ENCODE measurements at places on chromosomes 16 and 17.

- no peak for DNase-seq
Measured at GRCh38 chr16:27303256-27304100, 10.3 kb upstream of the IL4R start.

DNA sequence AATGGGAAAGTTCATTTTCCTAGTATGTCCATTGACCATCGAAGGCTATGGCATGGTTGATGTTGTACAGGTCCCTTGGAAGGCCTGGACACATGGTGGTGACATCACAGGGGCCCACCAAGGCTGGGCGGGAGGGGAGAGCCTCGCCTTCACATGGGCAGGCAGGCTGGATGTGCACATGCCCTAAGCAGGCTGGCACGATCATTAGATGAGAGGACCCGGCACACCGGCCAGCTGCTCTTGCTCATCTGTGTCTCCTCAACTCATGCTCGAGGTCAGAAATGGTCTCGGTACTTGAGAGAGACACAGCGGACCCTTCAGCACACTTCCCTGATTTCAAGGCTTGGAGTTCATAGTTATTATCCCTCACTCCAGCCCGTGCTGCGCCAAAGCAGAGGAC lies 416.9 kb upstream of the ZFHX3 start:
- no peak for DNase-seq

DNA sequence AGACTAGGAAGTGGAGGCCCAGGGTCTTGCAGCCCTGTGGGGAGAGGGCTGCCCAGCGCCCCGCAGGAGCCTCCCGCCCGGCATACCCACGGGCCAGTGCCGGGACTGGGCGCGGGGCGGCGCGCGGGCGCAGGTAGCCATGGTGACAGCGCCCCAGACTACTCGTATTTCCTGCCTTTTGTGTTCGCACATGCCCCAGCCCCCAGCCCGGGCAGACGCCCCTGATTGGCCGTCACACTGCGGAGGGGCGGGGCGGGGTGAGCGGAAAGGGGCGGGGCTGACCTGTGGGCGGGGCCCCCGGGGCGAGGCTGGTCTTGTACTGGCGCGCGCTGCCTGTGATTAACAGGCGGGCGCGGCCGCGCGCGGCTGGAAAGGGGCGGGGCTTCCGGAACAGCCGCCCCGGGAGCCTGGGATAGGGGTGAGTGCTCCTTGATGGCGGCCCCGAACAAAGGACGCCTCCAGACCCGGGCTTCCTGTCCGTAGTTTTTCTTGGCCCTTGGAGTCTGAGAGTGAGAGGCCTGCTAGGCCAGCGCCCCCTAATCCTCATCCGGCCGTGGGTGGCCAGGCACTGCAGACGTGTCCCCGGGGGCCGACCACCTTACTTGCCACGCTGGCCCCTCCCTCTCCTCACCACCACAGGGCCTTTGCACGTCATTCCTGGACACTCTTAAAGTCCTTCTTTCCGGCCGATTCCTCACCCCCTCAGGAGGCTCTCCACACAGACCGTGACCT lies 71.0 kb downstream of the RAI1 start:
- peak; percentile 88 for DNase-seq

GRCh38 chr16:5715155-5715554 lies 617.6 kb upstream of the EEF2KMT start:
- no peak for DNase-seq

- DNase-seq: no peak
Measured at GRCh38 chr17:7956228-7956965, 24.4 kb downstream of the CNTROB start.

- DNase-seq: no peak
Measured at GRCh38 chr17:77437017-77437416, 296.2 kb downstream of the SEC14L1 start.

GRCh38 chr17:36935671-36936454 lies 1.4 kb upstream of the LHX1 start:
- DNase-seq: no peak

DNA sequence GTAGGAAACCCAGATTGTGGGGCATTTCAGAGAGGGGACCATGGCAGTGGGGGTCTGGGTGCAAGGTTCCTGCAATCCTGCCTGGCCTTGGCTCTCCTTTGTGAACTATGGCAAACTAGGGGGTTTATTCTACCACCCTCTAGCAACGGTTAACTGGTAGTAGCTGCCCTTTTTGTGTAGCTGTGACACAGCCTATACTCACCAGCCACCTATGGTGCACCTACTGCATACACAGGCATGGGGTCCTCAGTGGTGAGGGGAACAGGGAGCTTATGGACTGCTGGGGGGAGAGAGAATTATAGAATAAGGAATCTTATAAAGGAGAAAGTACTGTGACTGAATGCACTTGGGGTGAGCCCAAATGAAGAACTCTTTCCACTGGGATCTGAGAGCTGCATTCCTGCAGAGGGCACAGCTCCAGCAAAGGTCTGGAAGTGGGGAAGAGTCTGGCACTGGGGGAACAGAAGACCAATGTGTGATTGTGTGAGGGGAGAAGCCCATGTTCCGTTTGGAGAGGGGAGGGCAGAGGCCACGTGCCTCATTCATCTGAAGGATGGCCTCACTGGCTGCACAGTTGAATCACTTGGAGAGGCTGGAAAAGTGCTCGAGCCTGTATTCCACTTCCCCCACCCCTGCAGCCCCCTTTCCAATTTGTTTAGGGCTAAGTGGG lies 2.1 kb downstream of the MT1X start:
- DNase-seq: no peak

GRCh38 chr17:78479369-78479768 lies 97.8 kb downstream of the DNAH17 start:
- DNase-seq: no peak
